Cardiac septum (tissue), 1 donor: ENCODE measurements at places on chromosomes 6 and 20. TPM values are rescaled to one million over a fixed set of nuclear protein-coding genes. Genes with fewer than 3 reads are reported as not detected.

Gene LINC00237
- not detected for total RNA-seq

Gene MAP7
- 1.5 TPM for total RNA-seq

Gene PROKR2
- not detected for total RNA-seq

Gene SLC22A16
- total RNA-seq: not detected
